ENCODE measurements at places on chromosomes 1 and 21.

GRCh38 chr1:247390996-247391395 is 25.0 kb upstream of the NLRP3 start:
- DNase-seq, result no peak

DNA sequence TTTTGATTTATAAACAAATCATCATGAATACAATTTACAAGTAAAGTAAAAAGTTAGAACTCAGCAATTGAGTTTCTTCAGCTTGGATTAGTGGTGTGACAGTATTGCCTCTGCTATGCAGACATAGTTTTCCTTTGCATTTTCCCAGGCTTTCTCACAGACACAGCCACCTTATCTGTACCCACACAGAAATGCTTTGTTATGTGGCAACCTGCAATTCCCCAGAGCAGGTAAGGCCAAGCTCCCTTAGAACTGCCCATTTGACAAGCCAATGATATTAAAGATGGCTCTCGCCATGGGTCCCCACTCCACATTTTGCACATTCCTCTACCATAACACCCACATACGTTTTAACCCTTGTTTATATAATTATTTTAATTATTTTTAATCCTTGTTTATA is 14.2 kb downstream of the FMO5 start:
- DNase-seq, result no peak

DNA sequence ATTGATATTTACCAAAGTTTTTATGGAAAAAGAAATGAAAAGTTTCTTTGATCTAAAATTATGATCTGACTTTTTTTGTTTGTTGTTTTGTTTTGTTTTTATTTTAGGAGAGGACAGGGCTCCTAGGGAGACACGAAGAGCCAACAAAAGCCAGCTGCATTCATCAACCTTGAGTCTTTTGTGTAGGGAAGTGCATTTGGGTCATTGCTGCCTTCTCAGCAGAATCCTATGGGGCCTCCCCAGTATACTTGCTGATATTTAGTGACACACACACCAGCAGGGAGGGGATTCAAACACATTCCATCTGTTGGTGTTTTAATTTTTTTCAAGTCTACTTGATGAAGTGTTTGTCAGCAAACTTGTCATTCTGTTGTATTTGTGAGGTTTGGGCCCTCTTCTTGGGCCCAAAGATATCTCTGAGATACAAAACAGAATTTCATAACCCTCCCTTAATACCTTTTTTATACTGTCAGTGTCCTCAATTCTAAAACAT is 203.5 kb downstream of the NTNG1 start:
- DNase-seq, result no peak

- DNase-seq, result no peak
Observed at GRCh38 chr1:246020211-246020954, 486.7 kb downstream of the SMYD3 start.

DNA sequence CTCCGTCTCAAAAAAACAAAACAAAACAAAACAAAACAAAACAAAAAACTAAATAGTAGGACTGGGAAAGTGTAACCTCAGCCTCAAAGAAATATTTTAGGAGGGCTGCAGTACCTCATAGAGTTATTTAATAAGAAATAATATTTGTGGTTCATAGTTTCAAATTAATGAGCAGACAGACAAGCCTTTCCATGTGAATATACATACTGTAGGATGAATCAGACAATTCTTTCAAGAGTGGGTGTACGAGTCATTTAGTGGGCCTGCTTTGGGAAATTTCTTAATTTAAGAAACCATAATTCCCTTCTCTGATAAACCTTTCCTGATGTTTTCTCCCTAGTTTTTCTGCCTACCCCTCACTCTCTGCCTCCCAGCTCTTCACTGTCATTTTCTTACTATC is 52.5 kb downstream of the CDC14A start:
- no peak for DNase-seq

- DNase-seq, result no peak
Observed at GRCh38 chr1:24742090-24742938, 2.9 kb upstream of the CLIC4 start.

DNA sequence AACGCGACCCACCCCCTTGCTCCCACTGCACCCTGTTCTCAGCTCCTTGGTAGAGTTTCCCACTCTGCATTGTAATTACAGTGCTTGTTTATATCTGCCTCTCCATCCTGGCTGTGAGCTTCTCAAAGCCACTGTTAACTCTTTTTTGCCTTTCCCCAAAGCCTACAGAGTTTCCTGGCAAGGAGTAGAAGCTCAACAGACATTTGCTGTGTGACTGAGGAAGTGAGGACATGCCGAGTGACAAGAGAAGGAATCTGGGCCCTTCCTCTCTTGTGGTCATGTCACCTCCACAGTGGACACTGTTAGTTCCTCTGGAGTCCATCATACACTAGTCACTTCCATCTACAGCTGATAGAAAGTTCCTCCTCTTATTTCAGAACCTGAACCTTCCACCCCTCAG is 6.1 kb upstream of the IGSF8 start:
- no peak for DNase-seq
